Stimulated activated CD8-positive, alpha-beta memory T cell treated with anti-CD3 and anti-CD28 coated beads, Interleukin-4, amount 100 ng/mL, for 1 hour (primary cell): ENCODE measurements at places on chromosomes 11 and 22.
A peak's percentile ranks its signal among the peaks of the same experiment; 100 is the strongest.

GRCh38 chr11:11243590-11244469 is 109.2 kb downstream of the CSNK2A3 start:
- DNase-seq = no peak

GRCh38 chr11:32331792-32332191 is 103.5 kb downstream of the WT1 start:
- DNase-seq = no peak

- no peak for DNase-seq
Observed at GRCh38 chr11:102263379-102264003, 53.8 kb upstream of the BIRC3 start.

DNA sequence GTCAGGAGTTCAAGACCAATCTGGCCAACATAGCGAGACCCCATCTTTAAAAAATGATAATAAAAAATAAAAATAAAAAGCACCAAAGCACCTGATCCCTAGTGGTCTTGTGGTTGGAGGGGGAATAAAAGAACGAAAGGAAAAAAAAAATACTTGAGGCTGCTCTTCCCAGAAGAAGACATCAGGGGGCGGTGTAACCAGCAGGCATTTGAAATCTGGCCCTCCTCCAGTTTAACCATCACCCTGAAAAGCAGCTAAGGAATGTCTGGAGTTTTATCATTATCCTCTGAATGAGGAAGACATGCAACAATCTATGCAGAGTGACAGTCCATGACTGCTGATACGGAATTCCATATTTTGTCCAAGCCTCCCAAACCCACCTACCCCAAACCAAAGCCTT is 5.6 kb upstream of the KCTD17 start:
- no peak for DNase-seq

DNA sequence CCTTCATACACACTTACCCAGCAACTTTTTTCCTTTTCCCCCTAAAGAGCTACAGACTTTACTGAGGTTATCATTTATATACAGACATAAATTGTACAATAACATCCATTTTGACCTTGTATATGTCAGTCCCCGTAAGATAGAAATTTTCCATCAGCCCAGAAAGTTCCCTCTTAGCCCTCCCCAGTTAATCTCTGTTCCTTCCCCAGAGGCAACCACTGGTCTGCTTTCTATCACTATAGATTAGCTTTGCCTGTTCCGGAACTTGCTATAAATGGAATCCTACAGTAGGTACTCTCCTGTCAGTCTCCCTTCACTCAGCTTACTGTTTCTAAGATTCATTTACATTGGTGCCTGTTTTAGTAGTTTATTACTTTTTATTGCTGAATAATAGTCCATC is 54.9 kb downstream of the TSPAN18 start:
- no peak for DNase-seq

GRCh38 chr11:4654635-4655369 is 11.0 kb downstream of the OR51E1 start:
- no peak for DNase-seq

DNA sequence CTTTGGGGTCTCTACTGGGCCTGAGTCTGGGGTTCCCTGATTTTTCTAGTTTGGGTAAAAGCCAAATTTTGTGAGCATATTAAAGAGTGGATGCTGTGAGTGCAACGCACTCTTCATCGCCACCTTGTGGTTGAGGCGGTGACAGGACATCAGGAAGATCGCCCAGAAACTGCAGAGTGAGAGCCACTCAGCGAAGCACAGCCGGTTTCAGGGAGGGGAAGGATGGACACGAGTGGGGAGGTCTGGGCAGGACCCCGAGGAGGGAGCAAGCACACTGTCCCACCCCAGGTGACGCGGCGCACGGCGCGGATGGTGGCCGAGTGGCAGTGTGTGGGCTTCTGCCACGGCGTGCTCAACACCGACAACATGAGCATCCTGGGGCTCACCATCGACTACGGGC is 9.1 kb downstream of the SELENOO start:
- peak; percentile 54 for DNase-seq

- no peak for DNase-seq
Observed at GRCh38 chr11:104337273-104337672, 173.3 kb upstream of the PDGFD start.

DNA sequence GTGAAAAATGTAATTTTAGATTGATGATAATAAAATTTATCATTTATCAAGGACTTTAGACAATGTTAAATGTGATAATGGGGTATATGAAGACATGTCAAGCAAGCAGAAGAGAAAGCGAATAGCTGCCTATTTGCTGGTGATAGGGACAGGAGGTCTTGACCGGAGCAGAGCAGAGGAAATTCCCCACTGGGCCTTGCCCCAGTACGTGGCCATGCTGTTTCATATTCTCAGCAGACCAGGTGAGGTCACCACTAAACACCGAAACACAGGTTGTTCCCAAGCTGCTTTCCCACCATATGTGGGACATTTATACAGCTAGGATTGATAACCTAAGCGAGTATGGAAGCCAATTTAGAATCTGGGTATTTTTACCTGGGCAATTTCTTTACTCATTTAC is 1629.6 kb downstream of the FAM181B start:
- no peak for DNase-seq

- DNase-seq = no peak
Observed at GRCh38 chr11:76610371-76610770, 60.2 kb downstream of the LRRC32 start.

DNA sequence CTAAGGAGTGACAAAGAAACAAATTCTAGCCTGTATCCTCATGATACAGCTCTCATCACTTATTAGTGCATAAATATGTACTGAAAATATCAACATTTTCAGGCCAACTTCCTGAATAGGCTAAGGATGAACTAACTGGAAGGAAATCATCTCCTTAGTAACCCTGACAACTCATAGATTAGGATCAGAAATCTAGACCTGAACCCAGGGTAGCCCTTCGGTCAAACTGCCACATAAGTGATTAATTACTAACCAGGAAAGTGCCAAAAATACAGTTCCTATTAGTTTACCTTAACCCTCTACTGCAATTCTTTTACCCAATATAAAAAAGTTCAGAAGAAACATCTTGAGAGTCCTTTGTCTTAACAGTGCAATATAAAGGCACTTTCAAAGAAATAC is 40.0 kb downstream of the AMBRA1 start:
- DNase-seq = no peak

DNA sequence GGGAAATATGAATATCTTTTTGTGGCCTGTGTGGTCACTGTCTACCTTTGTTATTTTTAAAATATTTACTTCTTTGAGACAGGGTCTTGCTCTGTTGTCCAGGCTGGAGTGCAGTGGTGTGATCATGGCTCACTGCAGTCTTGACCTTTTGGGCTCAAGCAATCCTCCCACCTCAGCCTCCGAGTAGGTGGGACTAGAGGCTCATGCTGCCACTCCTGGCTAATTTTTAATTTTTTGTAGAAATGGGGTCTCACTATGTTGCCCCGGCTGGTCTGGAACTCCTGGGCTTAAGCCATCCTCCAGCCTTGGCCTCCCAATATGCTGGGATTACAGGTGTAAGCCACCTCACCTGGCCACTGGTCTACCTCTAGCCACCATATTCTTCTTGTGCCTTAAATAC is 3.5 kb upstream of the EIF3D start:
- DNase-seq = no peak

GRCh38 chr11:48096588-48097525 is 116.5 kb downstream of the PTPRJ start:
- DNase-seq = no peak

DNA sequence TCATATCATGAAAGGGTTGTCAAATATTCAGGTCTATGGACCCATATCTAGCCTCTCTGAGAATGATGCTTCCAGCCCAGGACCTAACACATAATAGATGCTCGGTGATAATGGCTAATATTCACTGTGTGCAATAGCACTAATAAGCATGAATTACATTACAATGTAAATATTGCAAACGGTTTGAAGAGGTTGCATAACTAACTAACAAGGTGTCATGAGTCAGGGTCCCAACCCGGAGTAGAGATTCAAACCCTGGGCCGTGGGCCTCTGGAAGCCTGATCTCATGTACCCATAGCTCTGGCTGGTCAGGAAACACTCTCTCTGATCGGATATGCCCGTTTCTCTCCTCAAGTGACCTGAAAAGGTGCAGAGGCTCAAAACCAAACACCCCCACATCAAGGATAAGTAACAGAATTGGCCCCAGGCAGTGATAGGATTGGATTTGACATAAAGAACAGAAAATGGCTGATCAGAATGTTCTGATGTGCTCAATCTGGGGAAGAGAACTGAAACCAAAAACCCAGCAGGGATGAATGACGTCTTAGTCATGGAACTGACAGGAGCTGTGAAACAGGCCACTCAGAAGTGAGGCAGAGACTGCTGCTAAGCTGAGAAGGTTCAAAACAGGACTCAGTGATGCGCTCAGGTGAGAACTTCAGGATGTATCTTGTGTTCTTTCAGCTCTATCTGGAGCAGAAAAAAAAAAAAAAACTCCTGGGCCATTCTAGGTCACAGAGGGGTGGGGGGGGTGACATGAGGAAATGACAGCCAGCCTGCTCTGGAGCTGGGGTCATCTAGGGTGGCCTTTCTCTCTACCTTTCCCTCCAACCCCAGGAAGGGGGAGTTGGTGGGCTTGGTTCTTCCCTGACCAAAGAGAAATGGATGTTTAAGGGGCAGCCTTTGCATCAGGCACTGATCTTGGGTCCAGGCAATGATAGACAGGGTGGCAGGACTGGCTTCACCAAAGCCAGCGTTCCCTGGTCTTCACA is 6.6 kb upstream of the KCTD17 start:
- DNase-seq = no peak

DNA sequence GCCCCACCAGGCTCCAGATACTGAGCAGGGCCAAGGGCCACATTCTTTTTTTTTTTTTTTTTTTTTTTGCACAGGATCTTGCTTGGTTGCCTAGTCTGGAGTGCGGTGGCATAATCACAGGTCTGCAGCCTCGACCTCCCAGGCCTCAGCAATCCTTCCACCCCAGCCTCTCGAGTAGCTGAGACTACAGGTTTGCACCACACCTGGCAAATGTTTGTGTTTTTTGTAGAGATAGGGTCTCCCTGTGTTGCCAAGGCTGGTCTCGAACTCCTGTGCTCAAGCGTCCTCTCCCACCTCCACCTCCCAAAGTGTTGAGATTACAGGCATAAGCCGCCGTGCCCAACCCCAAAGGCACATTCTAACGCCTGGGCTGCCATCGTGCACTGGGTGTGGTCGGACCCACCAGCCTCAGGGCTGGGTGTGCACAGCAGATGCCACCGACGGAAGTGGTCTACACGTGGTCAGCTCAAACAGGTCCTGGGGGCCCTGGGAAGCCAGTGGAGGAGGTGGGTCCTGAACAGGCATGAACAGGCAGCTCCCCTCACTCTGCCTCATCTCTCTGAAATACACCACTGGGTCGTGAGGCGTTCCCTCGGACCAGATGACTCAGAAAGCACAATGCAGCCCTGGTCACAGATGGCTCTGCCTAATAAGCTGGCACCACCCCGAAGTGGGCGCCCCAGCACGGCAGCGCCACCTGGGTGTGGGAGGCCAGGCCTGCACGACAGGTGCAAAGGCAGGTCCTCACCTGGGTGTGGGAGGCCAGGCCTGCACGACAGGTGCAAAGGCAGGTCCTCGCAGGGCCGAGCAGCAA is 5.1 kb upstream of the B4GALNT4 start:
- no peak for DNase-seq

DNA sequence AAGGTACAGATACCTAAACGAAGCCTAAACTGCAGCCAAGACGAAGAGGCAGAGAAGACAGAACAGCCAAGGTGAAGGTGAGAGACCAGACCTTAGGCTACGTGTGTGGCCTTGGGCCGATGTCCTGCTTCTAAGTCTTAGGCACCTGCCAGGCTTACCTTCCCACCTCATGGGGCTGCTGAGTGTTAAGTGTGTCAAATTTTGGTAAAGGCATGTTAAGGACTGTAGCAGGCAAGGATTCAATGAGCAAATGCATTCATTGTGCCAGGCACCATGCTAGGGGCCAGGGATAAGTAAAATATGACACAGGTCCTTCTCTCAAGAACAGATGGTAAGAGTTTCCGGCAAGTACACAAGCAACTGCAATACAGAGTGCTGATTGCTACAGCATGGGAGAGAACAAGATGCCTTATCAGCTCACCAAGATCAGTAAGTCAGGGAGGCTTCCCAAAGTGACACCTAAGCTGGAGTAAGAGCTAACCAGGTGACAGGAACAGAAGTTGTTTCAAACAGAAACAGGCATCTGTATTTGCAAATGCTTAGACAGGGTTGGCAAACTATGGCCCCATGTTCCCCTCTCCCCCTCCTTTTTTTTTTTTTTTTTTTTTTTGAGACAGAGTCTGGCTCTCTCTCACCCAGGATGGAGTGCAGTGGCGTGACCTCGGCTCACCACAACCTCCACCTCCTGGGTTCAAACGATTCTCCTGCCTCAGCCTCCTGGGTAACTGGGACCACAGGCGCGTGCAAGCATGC is 46.7 kb downstream of the CLTCL1 start:
- no peak for DNase-seq

DNA sequence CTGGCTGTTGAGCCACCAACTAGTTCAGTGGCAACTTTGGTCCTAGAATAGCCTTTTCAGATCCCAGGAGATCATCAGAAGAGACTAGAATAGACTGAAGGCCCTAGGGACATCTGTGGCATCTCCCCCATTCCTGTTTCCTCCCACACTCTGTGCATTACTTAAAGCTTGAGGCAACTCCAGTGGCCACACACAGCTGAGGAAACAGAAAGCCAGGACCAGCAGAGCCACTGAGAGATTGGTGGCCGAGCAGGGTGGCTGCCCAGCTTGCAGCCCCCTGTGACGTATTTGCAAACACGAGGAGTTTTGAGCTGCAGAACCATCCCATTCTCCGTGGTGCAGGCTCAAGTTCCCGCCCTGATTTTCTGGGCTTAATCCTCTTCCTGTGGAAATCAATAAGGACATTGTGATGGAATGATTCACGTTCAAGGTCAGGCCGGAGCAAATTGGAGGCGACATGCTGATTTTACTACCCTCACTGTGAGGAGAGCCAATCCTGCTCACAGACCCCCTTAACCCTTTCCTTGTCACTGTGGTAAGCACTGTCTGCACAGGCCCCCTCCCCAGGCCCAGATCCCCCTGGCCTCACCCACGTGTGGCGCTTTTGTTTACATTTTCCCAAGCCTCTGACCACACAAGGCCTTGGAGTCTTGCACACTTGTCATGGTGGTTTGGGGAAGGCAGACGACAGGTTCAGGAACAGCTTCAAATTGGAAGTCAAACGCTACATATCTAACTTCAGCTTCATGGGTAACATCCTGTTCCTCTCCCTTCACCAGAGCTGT is 69.1 kb upstream of the MYOD1 start:
- no peak for DNase-seq

GRCh38 chr11:70872299-70872698 is 380.1 kb downstream of the SHANK2 start:
- no peak for DNase-seq

DNA sequence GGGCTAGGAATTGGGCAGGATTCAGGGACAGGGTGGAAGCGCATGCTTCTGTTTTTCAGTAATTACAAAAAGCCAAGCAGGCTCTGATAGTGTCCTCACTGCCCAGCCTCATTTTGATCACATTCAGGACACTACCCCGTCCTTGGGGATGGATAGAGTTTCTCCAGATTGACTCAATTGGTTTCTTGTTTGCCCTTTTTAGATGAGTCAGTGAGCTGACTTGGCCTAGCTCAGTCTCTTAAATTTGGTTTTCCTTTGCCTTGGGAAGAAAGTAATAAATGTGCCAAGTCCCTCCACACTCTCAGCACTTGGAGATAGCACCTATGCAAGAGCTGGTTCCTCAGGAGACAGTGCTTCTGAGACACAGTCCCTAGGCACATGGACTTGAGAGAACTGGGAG is 25.5 kb downstream of the DKK3 start:
- DNase-seq = no peak

- no peak for DNase-seq
Observed at GRCh38 chr11:62108971-62109404, 14.8 kb upstream of the INCENP start.
